ENCODE measurements at places on chromosomes 2 and 18. TPM values are rescaled to one million over a fixed set of nuclear protein-coding genes. Genes with fewer than 3 reads are reported as not detected.

C2orf80 gene
- not detected for total RNA-seq

AGAP1 gene
- total RNA-seq: 25.6 TPM

SETBP1 gene
- 24.1 TPM for total RNA-seq

PPP4R1 gene
- 110 TPM for total RNA-seq

FTCDNL1 gene
- 2.2 TPM for total RNA-seq

ECEL1 gene
- 0.30 TPM for total RNA-seq

PSMA8 gene
- not detected for total RNA-seq

TBC1D8 gene
- total RNA-seq: 20.7 TPM

NDUFAF7 gene
- total RNA-seq: 13.0 TPM

RTP5 gene
- not detected for total RNA-seq

GLI2 gene
- total RNA-seq: 11.4 TPM

IL1F10 gene
- 2.7 TPM for total RNA-seq

TMEM200C gene
- total RNA-seq: 0.49 TPM

RGPD3 gene
- 0.30 TPM for total RNA-seq

CNRIP1 gene
- total RNA-seq: 15.3 TPM

SERPINB11 gene
- total RNA-seq: not detected

SERPINB13 gene
- total RNA-seq: 21.2 TPM

GPR39 gene
- 0.20 TPM for total RNA-seq

ATP6V1B1 gene
- 2.3 TPM for total RNA-seq

FEV gene
- total RNA-seq: not detected

TXNDC2 gene
- total RNA-seq: not detected

CRYGD gene
- total RNA-seq: not detected

FAM228B gene
- total RNA-seq: 21.2 TPM

NGEF gene
- 3.9 TPM for total RNA-seq

GPR45 gene
- total RNA-seq: not detected

UGT1A10 gene
- total RNA-seq: not detected

HRH4 gene
- 0.30 TPM for total RNA-seq

KIF5C gene
- 2.3 TPM for total RNA-seq

ALLC gene
- total RNA-seq: not detected

KLHL14 gene
- 0.30 TPM for total RNA-seq

DLX1 gene
- 1.4 TPM for total RNA-seq

SLC11A1 gene
- 7.9 TPM for total RNA-seq

TRIM43 gene
- total RNA-seq: 0.10 TPM

CLEC4F gene
- 0.10 TPM for total RNA-seq

ITM2C gene
- total RNA-seq: 49.4 TPM

NYAP2 gene
- 0.30 TPM for total RNA-seq

APOB gene
- total RNA-seq: 3.4 TPM

DSC1 gene
- 150 TPM for total RNA-seq

DYTN gene
- total RNA-seq: not detected

ZDBF2 gene
- 8.2 TPM for total RNA-seq

ICOS gene
- 0.49 TPM for total RNA-seq

ATG16L1 gene
- 20.3 TPM for total RNA-seq

NEU2 gene
- total RNA-seq: 1.4 TPM

HES6 gene
- total RNA-seq: 1.8 TPM

DYSF gene
- total RNA-seq: 23.2 TPM

STPG4 gene
- total RNA-seq: not detected

PAX8 gene
- 0.30 TPM for total RNA-seq

WDR35 gene
- total RNA-seq: 14.7 TPM

CASP8 gene
- total RNA-seq: 17.0 TPM

TM4SF20 gene
- total RNA-seq: not detected

CFAP210 gene
- 0.30 TPM for total RNA-seq

PRKCE gene
- 19.3 TPM for total RNA-seq

BOLL gene
- 0.10 TPM for total RNA-seq

MAP3K19 gene
- total RNA-seq: not detected

GKN2 gene
- not detected for total RNA-seq

MC5R gene
- not detected for total RNA-seq

CACNB4 gene
- total RNA-seq: 16.3 TPM

MATN3 gene
- 0.30 TPM for total RNA-seq
